ENCODE measurements at places on chromosomes 16 and 17.

GRCh38 chr16:10616756-10617640 lies 36.6 kb upstream of the EMP2 start:
- DNase-seq: no peak

GRCh38 chr17:72654706-72655105 lies 437.8 kb downstream of the SLC39A11 start:
- no peak for DNase-seq

DNA sequence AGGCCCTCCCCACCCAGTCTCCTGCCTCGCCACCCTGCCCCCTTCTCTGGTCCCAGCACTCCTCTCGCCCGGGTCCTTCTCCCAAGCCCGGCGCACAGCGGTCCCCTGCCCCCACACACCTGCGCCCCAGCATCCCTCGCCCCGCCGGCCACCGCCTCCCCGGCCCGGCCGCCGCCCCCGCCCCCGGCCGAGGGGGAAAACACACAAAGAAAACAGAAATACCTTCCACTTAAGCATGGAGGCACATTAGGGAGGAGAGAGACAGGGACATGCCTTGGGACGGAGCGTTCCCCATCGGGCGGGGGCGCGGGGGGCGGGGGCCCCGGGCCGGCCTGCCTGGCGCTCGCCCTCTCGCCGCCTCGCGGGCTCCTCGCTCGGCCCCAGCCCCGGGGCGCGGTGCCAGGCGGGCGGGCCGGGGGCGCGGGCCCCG lies 326 bp downstream of the SRCIN1 start:
- no peak for DNase-seq

DNA sequence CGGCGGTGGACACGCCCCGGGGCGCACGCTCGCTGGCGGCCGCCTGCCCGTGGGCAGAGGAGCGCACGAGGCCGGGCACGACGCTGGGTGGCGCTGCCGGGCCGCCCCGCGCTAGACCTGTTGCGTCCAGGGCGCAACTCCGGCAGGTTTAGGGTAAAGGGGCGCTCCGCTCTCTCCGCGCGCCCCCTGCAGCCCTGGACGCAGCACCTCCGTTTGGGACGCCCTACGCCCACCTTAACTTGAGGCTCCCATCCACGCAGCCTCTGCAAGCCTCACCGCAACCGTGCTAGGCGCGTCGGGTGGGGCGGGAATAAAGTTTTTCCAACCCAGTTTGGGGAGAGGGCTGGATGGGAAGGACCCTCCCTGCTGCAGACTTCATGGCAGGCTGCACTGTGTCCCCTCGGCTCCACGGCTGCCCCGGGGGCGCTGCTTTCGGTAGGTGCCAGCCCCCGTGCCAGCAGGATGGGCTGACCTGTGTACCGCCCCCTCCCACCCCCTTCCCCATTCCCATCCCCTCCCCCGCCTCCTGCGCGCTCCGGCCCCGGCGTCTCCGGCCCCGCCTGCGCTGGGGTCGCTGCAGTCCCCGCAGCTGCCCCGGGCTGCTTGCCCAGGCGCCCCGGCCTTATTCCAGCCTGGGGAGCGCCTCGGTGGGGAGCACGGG lies at the start of gene SYT17:
TSS of gene SYT17 (plus strand) at position 531 of the 661 bp plus-strand sequence. CDS start 407 bp downstream, outside the sequence.
- no peak for DNase-seq

DNA sequence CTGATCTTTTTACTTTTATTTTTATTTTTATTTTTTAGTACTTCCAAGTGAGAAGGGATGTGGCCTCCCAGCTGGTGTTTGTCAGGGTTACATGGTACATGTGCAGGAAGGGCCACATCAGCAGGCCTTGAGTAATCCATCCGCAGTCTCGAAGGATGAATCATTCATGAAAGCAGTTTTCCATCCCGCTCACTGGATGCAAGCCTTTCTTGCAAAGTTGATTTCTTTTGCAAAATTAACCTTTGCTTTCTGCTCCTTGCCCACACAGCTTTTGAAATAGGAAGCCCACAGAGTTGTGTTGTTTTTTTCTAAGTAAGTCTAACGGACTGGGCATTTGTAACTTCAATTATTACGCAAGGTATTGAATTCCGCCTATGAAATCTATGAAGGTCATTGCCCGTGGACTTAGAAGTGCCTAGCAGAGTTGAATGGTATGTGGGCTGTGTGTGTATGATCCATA lies 157.4 kb downstream of the PRKCA start:
- DNase-seq: no peak

- no peak for DNase-seq
Measured at GRCh38 chr17:45934044-45934979, 40.0 kb downstream of the MAPT start.

GRCh38 chr17:58325976-58326468 lies 2.6 kb downstream of the TSPOAP1 start:
- no peak for DNase-seq

DNA sequence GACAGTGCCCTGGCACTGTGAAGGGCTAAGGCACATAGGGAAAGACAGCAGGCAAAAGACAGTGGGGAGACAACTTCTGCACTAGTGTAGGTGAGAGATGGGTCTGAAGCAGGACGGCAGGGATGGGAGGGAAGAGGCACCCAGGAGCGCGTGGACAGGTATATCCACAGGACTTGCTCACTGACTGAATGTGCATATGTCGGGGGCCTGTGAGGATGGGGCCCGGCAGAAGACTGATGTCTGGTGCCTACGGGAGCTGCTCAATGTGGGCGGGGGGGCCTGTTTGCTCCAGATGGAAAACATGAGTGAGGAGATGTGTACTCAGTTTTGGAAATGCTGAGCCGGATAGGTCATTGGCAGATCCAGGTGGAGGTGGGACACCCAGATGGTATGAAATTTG lies 47.3 kb upstream of the PMFBP1 start:
- no peak for DNase-seq
